ENCODE measurements at places on chromosomes 6 and 20. TPM values are rescaled to one million over a fixed set of nuclear protein-coding genes. Genes with fewer than 3 reads are reported as not detected.

The TAAR2 gene
- polyA plus RNA-seq, result not detected

The RNF5 gene
- polyA plus RNA-seq, result 98.6 TPM

The TTK gene
- polyA plus RNA-seq, result 23.6 TPM

The PKIG gene
- 60.1 TPM for polyA plus RNA-seq

The CPNE5 gene
- polyA plus RNA-seq, result 12.4 TPM

The CHRNA4 gene
- polyA plus RNA-seq, result 8.1 TPM

DNA sequence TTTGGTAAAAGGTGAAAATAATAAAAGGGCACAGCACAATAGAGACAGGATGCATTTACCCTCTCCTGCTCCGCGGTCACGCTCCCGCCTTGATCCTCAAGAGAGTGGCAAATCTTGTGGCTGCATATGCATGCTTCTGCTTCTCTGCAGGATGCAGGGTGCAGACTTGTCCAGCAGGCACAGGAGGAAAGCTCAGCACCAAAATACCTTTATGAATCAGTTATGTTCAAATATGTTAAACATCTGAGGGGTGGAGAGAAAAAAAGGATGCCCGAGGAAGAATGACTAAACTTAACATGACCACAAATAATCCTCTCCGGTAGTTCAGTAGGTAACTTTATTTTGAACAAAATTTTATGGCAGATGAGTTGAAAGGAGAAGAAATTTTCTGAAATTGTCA, 366.1 kb upstream of the SOX4 start:
- no peak for DNase-seq

GRCh38 chr6:48057601-48058000, 53.4 kb downstream of the PTCHD4 start:
- no peak for DNase-seq

Measured in right renal cortex interstitium (tissue), 3 donors.